Esophagus squamous epithelium (tissue), 5 donors: ENCODE measurements at places on chromosomes 7 and 10.

- no peak for DNase-seq
Observed at GRCh38 chr7:15603124-15603523, 41.3 kb upstream of the AGMO start.

DNA sequence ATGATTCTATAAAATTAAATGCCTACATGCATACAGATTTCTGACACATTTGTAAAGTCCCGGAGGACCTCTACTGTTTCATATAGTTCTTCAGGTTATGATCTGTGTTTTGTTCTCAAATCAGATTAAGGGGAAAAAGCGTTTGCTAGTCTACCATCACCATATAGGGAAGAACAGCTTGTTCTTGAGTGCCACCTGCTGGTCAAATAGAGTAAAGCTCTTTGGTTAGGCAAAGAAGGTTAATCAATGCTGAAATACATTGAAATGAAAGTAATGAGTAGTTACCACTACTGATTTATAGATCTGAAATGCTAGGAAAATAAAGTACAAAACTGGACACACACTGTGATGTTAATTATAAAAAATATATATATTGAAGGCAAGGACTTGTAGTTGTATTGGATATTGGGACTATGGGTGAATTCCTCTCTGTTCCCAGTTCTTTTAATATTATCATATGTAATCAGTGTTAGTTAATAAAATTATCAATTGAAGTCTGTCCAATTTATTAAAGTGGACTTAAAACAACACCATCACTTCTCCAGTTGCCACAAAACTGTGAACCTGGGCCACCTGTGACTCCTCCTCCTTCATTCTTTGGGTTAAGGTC lies 72.6 kb upstream of the PDLIM1 start:
- DNase-seq: no peak

GRCh38 chr10:59682986-59683937 lies 26.4 kb downstream of the SLC16A9 start:
- no peak for DNase-seq

- no peak for DNase-seq
Observed at GRCh38 chr7:135684136-135684535, 21.8 kb downstream of the STMP1 start.

DNA sequence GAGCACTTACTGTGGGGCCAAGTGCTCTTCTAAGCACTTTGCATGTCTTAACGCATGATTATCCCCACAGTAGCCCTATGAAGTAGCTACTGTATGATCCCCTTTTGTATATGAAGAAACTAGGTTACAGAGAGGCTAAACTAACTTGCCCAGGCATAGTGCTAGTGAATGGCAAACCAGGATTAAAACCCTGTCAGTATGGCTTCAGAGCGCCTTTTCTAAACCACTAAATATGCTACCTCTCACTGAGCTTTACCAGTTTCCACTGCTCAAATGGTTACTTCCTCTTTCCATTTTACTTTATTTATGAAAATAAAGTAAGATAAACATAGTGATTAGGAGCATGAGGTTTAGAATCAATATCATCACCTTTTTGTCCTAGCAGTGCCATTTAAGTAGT lies 73.6 kb downstream of the PODXL start:
- no peak for DNase-seq

DNA sequence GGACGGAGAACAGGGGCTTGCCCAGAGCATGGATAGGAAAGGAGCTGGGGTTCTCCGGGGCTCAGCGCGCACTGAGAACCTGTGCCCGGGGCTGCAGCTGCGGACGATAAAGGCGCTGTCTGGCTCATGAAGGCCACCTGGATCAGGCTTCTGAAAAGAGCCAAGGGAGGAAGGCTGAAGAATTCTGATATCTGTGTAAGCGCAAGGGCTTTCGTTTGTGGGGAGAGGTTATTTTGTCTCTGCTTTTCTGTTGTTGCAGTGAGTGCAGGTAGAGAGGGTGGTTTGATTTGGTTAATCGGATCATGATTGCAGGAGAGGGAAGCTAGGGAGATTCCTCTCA lies 250.5 kb downstream of the NSUN6 start:
- no peak for DNase-seq

GRCh38 chr10:118057361-118057760 lies 10.6 kb upstream of the RAB11FIP2 start:
- no peak for DNase-seq

GRCh38 chr10:69831231-69831855 lies 29.6 kb downstream of the COL13A1 start:
- no peak for DNase-seq

GRCh38 chr7:54037873-54038272 lies 504.3 kb upstream of the VSTM2A start:
- no peak for DNase-seq

- no peak for DNase-seq
Observed at GRCh38 chr7:15462721-15463389, 99.0 kb downstream of the AGMO start.

DNA sequence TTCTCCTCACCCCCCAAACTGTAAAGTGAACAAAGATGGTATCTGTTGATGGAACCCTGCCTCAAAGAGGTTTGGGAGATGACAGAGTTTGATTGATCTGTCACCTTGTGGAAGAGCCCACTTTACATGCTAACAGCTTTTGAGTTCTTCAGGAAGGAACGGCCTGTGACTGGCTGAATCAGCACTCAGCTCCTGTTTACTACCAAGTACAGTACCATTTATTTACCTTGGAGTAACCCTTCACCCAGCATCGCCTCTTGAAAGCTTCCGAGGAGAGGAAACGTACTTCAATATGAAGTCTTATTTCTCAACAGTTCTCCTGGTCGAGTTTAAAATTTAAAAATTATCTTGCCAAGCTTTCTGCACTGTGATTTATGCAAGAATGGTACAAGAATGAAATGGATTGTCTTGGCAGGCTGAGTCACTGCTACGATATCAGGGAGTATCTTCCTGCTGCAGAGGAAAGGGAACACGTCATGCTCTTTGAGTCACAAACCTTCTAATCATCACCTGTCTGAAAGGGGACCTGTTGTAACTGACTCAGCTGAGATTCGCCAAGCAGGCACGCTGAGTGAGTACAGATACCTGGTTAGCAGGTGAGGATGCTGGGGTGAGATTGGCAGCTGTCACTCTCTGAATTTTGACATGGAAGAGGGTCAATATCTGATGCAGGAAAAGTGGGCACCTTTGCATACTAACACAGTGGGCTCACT lies 30.1 kb downstream of the KLF6 start:
- DNase-seq: no peak

DNA sequence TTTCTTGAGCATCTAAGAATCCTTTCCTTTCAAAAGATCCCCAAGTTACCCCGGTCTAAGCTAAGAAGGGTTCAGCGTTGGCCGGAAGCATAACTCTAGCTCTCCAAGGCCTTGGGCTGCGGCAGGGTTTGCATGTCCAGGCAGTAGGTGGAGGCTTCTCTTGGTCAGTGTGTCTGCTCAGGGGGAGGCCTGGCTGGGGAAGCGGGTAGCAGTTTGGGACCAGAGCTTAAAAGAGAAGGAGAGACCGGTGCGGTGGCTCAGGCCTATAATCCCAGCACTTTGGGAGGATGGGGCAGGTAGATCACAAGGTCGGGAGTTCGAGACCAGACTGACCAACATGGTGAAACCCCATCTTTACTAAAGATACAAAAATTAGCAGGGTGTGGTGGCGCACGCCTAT lies 226.3 kb downstream of the MGMT start:
- DNase-seq: no peak

- no peak for DNase-seq
Observed at GRCh38 chr7:274266-274665, 15.7 kb upstream of the FOXL3 start.

DNA sequence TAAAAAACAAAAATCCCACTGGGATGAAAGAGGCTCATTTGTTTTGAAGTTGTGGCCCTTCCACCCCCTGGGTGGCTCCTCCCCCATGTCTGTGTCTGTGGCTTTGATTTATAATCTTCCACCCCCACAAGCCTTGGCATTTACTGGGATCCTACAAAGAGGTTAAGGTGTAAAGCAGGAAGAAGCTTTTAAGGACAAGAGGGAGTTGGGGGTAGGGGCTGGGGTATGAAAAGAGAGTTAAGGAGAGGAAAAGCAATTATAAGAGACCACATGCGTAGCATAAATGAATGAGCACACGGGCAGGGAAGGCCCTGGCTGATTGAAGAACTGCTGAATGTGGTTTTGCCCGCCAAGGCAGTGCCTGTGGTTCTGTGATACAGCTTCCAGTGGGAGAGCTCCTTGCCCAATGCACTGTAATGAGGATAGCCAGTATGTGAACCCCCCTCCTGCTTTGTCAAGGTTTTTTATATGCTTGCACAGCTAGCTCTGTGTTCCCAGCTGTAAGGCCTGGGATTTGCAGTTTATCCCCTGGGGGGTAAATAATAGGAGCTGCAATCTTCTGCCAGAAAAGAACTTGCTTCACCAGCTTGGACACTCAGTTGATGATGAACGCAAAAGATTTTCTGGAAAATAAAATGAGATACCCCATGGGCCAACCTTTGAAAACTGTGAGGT lies 34.7 kb upstream of the KMT2E start:
- no peak for DNase-seq

DNA sequence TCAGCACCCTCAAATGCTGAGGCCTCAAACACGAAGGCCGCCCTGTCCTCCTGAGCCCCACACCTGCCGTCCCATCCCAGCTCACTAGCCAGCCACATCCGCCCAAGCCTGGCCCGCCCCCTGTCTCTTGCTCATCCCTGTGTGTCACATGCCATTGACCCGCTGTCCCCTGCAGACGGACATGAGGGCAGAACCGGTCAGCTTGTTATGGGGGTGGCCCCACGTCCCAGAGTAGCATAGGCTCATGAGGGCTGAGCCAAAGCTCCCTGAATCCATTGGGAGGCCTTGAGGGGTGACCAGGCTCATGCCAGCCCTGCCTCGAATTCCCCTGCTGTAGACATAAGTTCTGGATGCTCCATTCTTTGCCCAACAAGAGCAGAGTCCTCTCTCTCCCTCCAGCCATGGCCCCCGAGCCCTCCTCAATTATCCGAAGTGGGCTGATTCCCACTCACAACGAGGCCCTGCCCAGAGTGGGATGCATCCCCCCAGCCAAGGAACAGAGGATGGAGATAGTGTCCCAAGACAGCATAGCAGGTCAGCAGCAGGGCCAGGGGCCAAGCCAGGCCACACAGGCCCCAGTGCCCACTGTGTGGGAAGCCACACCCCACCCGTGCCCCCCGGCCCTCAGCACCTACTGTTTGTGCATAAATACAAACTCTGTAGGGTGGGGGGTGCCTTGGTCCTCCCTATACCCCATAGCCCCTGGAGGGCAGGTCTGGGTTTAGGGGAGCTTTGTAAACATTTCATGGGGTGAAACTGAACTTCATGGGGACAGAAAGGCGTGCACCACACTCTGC lies 42.1 kb downstream of the EBF3 start:
- DNase-seq: no peak

DNA sequence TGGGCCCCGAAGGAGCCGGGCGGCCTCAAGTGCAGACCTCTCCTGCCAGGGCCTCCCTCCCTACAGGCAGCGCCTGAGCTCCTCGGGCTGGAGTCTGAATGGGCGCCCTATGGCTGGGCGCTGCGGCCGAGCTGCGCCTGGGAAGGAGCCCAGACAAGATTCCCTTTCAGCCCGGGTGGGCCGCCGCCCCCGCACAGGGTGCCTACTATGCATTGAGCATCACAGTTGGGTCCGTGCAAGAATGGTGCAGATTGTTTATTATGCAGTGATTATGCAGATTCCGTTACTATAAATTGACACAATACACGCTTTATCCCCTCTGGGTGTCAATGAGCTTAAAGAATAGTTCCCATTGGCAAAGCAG lies 77.2 kb upstream of the PDGFA start:
- no peak for DNase-seq

DNA sequence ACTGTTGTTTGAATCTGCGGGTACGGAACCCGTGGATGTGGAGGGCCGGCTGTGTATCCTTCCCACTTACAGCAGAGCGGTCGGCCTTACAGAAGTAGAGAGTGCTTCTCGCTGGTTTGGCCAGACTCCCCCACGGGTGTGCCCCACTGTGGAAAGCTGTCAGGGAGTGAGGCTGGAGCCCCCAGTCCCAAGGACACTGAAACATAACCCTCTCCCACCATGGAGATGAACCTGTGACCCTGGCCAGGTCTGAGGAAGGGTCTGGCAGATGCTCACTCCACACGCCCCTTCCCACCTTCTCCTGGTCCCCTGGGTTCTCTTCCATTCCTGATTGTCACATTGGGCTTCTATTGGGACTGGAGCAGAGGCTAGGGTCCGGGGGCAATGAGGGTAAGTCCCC lies 39.6 kb downstream of the TSPAN15 start:
- DNase-seq: no peak

DNA sequence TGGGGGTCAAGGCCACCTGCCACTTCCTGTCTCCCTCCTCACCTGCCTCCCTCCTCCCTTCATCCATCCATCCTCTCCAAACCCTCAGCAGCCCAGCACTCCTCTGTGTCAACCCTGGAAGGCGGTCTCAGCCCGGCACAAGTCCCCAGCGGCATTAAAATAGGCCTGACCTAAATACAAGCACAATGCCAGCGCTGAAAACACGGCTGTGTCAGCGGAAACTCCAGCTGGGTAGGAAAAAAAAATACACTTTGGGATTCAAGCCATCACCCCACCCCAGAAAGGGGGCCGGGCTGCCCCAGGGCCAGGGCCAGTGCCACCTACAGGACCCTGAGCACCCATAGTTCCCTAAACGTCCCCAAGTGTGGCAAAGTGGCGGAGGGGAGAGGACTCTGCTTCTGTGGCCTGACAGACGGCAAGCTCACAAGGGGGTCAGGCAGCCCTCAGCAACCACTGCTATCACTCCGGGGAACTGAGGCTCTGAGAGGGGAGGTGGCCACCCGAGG lies 22.7 kb upstream of the GTF2IRD1 start:
- no peak for DNase-seq

DNA sequence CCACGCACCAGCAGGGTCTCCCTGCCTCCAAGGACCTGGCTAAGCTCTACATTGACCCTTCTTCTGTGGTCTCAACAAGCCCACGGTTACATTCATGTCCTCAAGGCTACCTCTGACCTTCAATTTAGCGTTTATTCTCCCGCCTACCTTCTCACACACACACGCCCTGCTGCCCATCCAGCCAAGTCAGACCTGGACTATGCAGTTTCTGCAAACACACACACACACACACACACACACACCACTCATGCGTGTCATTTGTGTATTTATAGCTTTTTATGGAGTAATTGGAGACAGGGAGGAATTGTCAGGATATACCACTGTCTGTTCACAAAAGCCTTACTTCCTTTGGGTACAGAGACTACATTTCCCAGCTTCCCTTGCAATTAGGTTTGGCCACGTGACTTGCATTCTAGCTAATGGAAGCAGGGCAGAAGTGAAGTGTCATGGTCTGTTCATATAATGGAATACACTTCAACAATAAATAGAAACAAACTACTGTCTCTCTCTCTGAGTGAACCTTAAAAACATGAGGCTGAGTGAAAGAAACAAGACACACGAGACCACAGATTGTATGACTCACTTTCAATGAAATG lies 53.8 kb upstream of the CPXM2 start:
- DNase-seq: no peak

DNA sequence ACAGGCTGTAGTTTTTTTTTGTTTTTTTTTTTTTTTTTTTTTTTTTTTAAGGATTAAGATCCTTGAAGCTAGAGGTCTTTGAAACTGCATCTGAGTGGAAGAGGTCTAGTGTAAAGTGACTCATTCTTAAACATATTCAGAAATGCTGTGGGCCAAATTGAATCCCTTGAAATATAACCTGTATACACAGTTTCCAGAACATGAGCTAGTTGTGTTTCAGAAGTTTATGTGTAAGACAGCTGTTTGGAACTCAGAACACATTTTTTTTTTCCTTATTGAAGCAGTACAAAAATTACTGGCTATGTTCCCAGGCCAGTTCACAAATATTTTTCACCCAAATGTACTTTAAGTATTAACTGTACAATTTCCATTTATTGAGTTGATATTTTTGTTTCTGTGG lies 67.9 kb downstream of the PPP1R9A start:
- DNase-seq: no peak
